NB4 (cell line): ENCODE measurements at places on chromosomes 2 and 18.

DNA sequence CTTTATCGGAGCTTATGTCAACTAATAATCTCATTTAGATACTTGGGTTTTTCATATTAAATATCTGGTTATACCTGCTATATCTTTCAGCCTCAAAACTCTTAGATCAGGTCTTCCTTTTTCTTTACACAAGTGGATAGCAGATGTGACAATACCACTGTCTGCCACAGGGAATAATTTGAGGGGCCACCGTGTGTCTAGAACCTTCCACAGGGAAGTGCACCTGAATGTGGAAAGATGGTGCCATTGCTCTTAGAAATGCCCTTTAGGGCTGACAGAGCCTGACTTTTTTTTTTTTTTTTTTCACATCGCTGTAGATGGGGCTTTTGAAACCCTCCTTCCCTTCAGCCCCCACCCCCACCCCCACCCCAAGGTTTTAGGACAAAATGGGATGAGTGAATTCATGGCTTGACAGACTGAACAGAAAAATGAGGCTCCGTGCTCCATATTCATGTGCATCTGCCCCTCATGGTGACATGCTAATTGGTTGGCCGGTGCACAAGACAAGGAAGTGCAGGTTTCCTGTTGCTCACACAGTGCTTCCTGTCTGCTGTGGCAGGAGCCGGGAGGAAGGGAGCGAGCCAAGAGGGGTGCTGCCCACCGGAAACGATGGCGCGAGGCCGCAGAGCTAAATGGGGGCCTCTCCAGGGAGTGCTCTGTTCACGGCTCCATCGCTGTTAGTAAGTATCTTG lies 246.0 kb downstream of the LDLRAD4 start:
- DNase-seq, result peak; percentile 80

DNA sequence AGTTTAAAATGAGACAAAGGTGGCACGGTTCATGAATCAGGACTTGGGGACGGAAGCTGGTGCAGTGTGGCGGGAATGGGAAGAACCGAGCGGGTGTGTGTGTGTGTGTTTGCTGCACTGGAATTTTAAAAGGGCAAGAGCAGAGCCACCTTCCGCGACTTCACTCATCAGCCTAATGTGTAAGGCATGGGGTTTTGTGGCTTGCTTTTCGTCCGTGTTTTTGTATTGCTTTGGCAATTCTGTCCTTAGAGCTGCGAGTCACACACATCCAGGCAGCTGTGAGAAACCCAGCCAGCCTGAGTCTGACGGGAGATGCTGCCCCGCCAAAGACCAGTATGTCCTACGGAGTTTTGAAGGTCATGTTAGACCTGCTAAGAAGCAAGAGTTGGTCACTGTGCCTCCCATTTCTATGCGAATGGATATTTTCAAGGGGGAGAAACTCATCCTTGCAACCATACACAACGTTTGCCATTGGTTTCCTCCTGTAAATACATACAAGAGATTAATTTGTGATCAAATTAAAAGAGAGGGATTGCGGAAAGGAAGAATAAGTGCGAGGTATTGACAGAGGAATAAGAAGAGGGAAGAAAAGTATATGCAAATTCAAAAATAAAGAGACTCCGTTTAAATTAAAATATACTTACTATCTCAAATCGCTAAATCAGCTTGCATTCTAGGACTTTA lies 665 bp upstream of the CACNB4 start:
- peak; percentile 67 for DNase-seq

DNA sequence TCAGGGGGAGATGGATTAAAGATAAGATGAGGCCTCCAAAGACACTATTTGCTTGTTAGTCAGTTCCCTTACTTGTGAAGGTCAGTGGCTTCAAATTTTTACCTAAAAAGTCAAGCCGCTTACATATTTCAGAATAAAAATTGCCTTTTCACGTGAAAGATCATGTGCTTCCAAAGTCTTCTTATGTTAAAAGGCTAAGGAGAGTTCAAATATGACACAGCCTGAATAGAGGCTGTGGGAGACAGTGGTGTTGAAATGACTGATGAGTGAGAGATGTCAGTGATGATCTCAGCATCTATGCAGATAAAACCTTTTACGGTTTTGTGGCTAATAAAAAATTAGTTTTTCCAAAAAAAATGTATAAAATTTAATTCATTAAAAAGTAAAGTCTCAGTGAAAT lies 40.5 kb downstream of the UPP2 start:
- DNase-seq, result peak; percentile 90

GRCh38 chr2:165494573-165494972 lies 25.1 kb downstream of the CSRNP3 start:
- DNase-seq, result no peak

- no peak for DNase-seq
These were observed 96.8 kb downstream of the UXS1 start for GRCh38 chr2:106097038-106098000.

DNA sequence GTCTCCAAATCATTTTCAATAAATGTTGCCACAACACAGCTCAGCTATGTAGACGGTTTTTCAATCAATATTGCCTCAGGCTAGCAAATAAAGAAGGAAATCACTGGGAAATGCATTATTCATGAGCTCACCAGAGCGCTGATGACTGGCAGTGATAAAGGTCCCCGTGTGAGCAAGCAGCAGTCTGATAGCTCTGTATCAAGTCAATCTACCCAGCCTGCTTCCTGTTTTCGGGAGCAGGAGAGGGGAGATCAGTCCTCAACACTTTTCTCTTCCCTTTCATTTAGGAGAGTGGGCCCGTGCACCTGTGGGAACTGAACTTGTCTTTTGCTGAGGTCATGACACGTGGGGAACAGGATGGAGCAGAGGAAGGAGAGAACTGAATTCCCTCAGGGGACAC lies 253.9 kb upstream of the SIX2 start:
- DNase-seq, result peak; percentile 38

GRCh38 chr18:4024702-4025101 lies 430.4 kb downstream of the DLGAP1 start:
- DNase-seq, result no peak

DNA sequence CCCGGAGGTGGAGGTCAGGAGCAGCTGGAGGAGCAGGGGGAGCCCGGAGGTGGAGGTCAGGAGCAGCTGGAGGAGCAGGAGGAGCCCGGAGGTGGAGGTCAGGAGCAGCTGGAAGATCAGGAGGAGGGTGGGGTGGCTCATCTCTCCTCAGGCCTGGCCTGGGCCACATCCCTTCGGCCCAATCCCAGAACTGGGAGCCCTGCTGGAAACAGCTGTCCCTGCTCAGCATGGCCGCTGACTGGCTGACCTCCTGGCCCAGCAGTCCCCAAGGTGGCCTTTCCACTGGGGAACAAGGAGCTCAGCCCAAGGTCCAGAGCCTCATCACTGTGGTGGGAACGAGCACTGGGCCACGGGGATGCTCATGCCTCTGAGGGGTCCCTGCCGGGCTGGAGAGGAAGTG lies 66.6 kb upstream of the LAPTM4A start:
- DNase-seq, result no peak

- DNase-seq, result no peak
These were observed 281.1 kb downstream of the GALR1 start for GRCh38 chr18:77530732-77531131.

GRCh38 chr18:70082430-70082829 lies 123.1 kb downstream of the RTTN start:
- DNase-seq, result no peak

GRCh38 chr2:31446848-31447247 lies 32.3 kb upstream of the XDH start:
- DNase-seq, result no peak
